ENCODE measurements at places on chromosomes 1 and 21.

GRCh38 chr1:41780322-41780721 is 138.4 kb downstream of the HIVEP3 start:
- no peak for DNase-seq

GRCh38 chr1:203324105-203325025 is 19.0 kb downstream of the BTG2 start:
- DNase-seq: peak; percentile 97

DNA sequence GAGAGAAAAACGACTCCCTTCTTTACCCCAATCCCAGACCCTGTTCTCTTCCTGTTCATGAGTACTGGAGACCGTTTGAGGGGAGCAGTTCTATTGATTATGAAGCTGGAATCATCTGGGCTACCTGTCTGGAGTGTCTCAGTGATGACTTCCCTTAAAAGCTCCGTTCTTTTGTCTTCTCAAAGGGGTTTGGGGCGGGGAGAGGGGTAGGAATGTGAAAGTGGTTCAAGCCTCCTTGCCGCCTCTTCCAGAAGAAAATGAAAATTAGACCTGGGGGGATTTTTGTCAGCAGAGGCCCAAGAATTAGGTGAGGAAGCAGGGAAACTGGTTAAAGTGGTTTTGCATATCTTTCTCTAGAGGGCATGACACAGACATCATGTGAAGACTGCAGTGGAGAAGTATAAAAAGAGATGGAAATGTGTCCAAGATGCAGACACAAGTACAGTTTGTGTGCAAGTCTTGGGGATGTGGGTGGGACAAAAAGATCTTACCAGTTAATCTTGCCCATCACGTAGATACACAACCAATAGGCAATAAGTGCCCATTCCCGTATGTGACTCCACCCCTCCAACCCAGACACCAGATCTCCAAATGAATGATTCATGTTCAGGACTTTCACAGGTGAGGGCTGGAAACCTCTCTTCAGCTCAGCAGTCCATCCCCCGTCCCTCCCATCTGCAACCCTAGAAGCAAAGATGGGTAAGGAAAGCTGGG is 470 bp upstream of the MTMR11 start:
- no peak for DNase-seq

DNA sequence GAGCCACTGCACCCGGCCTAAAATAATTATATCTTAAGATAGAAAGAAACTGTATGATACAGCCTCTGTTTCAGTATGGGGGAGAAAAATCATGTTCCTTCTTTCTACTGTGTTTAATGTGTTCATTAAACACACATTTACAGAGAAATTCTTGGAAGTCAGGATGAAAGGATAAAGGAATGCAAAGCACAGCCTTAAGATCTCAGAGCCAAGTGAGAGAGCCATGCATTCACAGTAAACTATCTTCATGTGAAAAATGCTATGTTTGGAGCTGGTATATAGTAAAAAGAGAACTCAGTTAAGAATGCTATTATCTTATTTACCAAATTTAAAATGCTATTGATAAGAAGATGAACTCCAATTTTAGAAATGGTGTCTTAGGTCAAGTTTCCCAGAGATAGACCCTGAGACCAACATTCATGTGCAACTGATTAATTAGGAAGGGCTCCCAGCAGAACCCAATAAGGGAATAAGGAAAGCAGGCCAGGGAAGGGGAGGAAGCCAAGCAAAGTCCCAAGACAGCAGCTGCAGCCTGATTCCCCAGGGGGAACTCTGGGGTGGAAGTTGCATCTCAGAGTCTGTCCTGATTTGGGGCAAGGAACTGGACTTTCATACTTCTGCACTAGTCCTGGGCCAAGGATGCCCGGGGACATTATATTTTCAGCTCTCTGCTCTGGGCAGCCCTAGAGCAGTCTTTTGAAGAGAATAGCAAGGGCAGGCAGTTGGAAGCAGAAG is 130.0 kb upstream of the ZNF648 start:
- no peak for DNase-seq

DNA sequence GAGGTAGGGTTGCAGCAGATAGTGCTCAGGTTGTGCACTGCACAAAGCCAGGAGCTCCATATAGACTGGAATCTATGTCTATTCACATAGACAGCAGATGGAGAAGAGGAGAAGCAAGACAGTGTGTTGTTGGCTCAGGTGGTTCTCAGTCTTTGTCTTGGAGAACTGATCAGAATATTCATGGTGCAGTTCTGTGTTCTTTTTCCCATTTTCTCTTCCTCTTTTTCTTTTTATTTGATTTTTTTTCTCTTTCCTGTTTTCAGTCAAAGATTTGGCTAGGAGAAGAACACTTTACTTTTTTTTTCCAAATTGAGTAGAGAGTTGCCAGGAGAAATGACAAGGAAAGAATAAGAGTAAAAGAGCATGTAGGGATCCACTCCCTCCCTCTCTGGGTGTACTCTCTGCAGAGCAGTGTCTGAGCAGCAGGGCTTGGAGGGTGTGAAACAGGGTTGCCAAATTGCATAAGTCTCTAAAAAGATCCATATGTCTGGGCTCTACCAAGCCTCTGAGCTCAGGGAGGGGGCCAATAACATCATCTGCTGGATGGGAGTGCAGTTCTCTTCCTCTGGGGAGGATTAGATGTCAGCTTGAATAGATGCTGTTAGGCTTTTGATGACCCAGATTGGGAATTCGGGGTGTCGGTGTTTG is 8.7 kb upstream of the CD34 start:
- no peak for DNase-seq

GRCh38 chr1:183147735-183148134 is 38.3 kb upstream of the LAMC2 start:
- no peak for DNase-seq

Measured in NCI-H1417 (cell line).